ENCODE measurements at places on chromosomes 13 and 19.

- peak; percentile 65 for DNase-seq
These were observed 119.7 kb downstream of the PCCA start for GRCh38 chr13:100208626-100209025.

GRCh38 chr19:6530386-6531162 is at the start of gene TNFSF9:
Gene TNFSF9, plus strand, starts transcription at chr19:6531026. Its CDS starts 11 bp downstream, at chr19:6531037.
- peak; percentile 87 for DNase-seq

DNA sequence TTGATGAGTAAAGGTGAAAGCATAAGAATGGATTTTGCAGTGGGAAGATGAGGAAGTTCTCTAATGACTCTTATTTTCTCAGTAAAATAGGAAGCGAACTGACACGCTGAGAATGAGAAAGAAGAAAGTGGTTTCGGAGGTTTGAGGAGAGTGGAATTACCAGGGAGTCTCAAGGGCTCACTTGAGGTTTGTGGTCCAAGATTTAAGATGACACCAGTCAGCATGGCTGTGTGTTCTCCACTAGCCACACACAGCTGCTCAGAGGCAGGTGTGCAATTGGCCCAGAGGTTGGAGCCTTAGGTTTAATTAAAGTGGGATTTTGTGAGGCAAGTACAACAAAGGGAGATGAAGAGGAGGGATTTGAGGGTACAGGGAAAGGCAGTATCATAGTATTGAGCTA is 99.6 kb upstream of the NBEA start:
- DNase-seq: no peak

DNA sequence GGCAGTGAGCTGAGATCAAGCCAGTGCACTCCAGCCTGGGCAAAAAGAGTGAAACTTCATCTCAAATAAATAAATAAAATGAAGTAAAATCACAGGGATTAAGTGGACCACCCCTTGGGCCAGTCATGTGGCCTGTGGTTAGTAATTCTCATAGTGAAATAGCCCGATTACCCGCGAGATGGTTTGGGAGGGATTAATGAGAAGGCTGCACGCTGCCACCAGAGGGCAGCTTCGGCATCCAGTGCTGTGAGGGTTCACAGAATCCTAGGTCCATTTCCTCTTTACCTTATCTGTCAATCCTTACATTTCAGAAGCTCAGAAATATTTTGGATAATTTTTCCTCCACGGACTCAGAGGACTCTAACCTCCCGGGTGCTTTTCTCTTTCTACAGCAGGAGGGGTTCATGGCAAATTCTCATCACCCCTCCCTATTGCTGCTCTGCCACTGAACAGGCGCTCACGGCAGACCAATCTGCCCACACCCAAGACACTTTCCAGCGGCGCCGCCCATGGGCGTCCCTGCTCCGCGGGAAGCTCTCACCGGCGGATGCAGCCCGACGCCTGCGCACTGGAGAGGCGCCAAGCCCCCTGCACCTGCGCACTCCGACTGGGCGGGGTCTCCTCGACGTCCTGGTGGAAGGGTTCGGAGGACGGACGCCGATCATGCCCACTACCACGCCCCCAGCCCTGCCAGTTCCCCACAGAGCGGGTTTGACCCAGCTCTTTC is 11.0 kb downstream of the ZNF835 start:
- DNase-seq: no peak

GRCh38 chr19:35299523-35300338 is 7.8 kb downstream of the MAG start:
- DNase-seq: no peak

- DNase-seq: no peak
These were observed 63.1 kb downstream of the ZNF100 start for GRCh38 chr19:21704320-21704719.

DNA sequence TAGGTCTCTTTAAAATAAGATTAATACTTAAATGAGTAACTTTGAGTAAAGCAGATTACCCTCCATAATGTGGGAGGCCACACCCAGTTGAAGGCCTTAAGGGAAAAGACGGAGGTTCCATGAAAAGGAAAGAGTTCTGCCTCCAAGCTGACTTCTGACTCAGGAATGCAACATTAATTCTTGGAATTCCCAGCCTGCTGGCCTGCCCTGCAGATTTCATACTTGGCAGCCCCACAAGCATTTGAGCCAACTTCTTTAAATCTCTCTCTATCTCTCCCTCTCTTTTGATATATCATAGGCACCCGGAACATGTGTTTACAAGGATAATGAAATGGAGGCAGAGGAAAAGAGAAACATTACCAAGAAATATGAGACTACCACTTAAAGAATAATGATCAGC is 902.3 kb upstream of the MIR17HG start:
- DNase-seq: peak; percentile 80

DNA sequence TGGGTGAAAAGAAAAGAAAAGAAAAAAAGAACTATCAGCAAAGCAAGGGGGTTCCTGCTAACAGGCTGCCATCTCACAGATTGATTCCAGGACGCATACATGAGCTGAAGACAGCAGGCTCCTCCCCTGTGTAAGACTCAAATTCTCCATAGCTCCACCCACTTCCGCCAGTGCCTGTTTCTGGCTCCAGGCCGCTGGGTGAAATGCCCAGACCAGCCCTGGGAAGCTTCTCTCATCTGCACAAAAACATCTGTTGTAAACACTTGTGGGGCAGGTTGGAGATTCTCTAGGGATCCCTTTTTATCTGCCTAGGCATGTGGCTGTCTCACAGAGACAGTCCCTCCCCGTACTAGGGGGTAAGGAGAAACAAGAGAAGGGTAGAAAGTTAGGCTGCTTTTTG is 1054.4 kb upstream of the SPRY2 start:
- DNase-seq: no peak

DNA sequence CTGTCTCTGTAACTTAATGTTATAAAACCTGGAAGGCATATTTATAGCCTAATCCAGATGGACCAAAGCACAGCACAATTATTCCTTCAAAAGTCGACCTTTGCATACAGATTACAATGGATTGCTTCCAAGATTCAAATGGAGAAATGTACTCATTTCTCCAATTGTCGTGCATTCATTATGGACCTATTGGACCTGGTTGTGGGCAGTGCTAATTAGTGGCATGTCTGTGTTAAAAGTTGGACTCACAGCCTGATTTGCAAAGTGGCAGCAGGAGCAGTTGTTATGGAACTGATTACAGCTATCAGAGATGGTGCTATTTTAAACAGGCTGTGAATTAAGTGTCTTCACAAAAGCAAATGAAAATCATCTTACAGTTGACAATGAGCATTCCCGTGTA is 1529.3 kb upstream of the SLC10A2 start:
- no peak for DNase-seq

- DNase-seq: peak; percentile 16
These were observed 55.4 kb upstream of the USE1 start for GRCh38 chr19:17159466-17160393.

DNA sequence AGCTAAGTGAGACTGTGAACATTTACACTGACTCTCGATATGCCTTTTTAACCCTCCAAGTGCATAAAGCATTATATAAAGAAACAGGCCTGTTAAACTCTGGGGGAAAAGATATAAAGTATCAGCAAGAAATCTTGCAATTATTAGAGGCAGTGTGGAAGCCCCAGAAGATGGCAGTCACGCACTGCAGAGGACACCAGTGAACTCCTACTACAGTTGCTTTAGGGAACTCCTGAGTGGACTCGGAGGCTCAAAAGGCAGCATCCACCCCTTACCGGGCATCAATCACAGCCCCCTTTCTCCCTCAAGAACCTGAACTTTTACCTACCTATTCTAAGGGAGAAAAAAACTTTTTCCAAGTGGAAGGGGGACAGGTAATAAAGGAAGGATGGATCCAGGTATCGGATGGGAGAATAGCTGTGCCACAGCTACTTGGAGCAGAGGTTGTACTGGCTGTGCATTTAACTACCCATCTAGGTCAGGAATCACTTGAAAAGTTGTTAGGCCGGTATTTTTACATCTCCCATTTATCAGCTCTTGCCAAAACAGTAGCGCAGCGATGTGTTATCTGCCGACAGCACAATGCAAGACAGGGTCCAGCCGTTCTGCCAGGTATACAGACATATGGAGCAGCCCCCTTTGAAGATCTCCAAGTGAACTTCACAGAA is 80.1 kb downstream of the ZNF486 start:
- peak; percentile 2 for DNase-seq

GRCh38 chr13:38617936-38618335 is 68.9 kb upstream of the FREM2 start:
- DNase-seq: no peak

DNA sequence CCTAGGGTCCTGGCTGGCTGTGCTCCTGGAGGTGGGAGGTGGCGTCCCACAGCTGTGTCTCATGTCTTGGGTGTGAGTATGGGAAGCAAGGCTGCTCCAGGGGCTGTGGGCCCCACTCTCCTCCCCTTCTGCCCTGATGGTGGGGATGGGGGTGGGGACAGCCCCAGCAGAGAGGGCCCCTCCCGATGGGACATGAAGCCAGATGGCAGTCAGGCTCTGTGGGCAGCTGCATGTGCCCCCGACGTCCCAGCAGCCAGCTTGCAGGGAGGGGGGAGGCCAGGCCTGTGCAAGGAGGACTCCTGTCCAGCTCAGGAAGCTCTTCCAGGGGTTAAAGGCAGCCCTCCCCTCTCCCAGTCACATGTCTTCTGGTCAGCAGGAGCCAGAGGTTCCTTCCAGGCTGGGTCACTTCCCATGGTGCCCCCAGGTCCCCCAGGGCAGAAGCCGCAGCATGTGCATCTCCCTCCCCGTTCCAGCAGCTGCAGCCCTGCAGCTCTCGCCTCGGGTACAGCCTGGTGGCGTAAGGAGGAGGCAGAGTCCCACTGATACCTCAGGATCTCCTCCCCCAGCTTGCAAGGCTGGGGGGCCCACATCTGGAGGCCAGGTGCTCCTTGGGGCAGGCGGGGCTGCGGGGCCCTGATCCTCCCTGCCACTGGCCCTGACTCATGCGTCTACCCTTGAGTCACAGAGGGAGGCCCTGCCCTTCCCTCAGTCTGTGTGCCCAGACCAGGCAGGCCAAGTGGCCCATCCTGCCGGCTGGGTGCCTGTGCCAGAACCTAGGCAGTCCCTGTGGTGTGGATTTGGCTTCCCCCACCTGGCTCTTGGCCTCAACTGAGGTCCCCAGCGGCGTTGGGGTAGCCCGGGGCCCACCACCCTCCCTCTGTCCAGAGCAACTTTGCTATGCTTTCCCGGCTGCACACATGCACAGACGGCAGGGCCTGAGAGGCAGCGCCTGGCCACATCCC is 13.0 kb downstream of the YIPF2 start:
- peak; percentile 75 for DNase-seq

All from mammary epithelial cell (primary cell).